ENCODE measurements at places on chromosomes 6 and 20.

DNA sequence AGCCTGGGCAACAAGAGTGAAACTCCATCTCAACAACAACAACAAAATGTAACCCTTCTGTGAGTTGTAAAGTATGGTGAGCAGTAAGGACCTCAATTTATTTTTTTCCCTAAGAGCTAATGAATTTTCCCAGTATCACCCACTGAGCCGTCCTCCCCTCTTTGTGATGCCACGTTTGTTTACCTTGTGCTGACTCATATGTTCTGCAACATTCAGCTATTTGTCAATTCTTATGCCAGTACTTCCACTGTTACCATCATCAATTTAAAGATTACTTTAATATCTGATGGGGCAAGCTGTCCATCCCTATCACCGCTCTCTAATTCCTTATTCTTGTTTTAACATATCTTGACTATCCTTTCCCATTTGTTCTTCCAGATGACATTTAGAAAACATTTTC, 37.5 kb downstream of the MAK start:
- DNase-seq = no peak

GRCh38 chr20:5835871-5836270, 85.7 kb downstream of the SHLD1 start:
- no peak for DNase-seq

DNA sequence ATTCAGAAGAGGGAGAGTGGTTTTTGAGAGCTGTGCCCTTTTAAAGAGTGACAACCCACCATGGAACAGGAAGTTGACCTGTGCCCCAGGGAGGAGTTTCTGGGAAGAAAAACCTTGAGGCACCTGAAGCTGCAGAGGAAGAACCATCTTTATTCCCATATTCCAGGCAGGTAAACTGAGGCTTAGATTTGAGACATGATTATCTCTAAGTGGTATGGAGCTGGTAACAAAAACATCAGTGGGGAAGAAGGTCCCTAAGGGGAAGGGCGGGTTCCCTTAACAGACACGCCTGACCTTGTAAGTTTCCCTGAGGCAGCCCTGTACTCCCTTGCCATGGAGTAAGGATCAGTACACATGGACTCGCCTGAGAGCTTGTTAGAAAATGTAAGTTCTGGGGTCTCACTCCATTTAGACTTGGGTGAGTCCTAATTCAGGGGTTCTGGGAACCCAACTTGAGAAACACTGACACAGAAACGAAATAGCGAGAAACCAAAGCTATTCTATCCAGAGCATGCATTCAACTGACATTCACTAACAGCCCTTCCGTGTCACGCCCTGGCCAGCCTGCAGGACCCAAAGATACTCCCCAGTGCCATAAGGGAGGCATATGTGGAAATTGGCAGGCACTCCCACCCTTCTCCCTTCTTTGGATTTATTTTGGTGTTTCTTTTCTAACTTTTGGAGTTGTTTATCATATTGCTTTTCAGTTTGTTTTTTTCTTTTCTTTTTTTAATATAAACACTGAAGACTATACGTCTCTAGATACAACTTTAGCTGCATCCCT, 90.9 kb downstream of the DLGAP4 start:
- no peak for DNase-seq

DNA sequence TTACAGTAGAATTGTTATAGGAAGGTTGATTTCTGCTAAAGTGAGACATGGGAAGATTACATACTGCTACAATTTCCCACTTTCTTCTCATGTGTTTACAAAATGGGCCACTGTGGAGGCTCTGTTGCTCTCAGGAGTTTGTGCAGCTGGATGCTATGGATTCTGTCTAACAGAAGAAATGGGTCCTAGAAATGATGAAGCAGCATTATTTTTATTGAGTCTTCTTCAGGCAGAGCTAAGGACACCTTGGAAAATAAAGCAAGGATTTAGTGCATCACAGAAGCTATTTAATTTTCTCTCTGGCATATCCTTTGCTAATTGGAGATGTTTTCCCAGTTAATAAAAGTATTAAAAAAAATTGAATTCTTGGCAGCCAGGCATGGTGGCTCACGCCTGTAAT, 29.2 kb downstream of the CCDC170 start:
- no peak for DNase-seq

- DNase-seq = no peak
Observed at GRCh38 chr6:148999929-149000468, 253.2 kb downstream of the UST start.

DNA sequence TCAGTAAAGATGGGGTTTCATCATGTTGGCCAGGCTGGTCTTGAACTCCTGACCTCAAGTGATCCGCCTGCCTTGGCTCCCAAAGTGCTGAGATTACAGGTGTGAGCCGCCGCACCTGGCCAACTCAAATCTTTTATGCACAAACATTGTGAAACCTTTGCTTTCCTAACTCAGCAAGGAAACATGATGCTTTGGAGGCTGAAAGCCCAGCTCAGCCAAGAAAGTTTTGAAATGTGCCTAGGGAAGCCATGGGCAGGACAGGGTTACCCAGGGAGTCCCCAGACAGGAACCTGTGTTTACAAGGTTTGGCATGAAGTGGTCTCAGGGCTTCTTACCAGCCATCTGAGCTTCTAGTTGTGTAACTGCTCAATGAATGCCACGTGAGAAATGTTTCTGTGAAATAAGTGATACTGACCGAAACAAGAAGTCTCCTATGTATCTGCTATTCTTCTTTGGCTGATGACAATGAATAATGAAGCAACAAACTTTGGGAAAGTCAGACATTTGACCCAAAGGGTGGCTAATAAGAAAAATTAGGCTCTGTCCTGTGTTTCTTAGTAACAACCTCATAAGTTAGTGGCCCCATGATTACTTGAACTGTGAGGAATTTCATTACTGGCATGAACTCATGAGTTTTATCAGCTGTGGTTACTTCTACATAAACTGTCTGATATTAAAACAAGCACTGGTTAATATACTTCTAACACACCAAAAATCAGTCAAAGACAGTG, 163.5 kb downstream of the KIF6 start:
- DNase-seq = no peak

GRCh38 chr6:144897441-144897921, 612.3 kb downstream of the UTRN start:
- no peak for DNase-seq

DNA sequence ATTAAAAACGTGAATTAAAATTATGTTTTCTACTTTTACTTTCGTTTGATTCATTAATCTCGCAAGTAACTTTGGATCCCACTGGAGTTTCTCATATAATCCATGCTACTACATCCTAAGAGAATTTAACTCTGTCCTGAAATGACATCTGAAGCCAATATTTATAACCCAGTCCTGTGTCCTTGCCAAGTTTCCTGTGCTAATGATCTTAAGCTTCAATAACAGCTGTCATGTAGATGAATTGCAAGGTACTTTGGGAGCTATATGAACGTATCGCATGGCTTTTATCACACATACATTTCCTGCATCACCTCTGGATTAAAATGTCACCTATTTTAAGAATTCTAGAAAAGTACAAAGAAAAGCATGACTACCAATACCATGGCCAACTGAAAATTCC, 833.8 kb upstream of the CITED2 start:
- no peak for DNase-seq

GRCh38 chr20:50450881-50451752, 59.1 kb upstream of the PTPN1 start:
- DNase-seq = no peak

- no peak for DNase-seq
Observed at GRCh38 chr6:139313784-139314545, 22.2 kb upstream of the TXLNB start.

GRCh38 chr6:99334526-99335127, 14.8 kb downstream of the FAXC start:
- no peak for DNase-seq

DNA sequence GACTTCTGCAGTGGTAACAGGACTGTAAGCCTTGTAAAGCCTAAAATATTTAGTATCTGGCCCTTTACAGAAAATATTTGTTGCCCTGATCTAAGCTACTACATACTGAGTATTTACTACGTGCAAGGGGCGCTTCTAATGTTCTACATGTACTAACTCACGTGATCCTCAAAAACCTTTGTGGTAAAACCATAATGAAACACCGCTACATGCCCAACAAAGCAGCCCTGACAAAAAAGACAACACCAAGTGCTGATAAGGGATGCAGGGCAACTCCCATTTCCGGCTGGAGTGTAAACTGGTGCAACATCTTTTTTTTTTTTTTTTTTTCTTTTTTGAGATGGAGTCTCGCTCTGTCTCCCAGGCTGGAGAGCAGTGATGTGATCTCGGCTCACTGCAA, 85.0 kb downstream of the SULF2 start:
- no peak for DNase-seq

DNA sequence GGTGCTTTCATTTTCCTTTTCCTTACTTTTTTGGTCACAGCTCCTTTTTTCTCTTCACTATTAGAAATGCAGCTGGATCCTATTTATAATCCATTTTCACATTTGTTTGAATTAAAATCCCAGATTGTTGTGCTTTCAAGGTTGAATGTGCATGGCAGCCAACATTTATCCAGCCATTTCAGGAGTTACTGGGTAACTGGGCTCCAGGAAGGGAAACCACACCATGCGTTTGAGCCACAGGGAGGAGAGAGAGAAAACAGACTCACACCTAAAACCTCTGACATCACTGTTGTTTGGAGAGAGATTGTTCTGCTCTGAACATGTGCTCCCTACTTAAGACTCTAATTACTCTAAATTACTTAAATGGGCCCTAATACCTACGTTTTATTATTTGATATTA, 173.4 kb downstream of the BMP2 start:
- no peak for DNase-seq

- DNase-seq = no peak
Observed at GRCh38 chr6:79989641-79990040, 14.8 kb upstream of the TTK start.

DNA sequence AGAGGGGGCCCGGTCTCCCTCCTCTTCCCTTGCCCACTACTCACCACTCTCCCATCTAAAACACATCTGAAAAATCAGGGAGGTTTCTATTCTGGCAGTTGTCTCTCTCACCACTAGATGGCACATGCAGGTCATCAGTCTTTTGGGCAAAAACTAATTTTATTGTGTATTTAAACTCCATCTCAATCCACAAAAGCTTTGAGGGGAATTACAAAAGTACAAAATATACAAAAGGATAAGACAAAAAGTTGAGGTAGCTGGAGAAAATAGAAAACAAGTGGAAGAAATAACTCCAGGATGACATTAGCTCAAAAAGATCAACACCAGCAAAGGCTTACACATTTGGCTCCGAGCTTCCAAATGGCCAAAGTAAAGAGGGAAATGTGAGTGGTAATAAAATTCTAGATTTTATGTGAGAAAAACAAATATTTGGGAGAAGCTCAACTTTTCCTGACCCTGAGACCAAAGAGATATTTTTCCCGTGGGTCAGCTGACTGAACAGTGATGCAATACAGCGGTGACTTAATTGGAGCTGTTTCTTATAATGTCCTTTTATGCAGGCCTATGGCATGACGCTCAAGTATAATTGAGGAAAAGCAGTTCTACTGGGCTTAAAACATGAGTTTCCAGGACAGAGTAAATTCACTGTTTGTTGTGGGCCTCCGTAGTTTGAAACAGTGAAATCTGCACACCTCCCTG, 79.8 kb upstream of the CHD6 start:
- no peak for DNase-seq
